ENCODE measurements at places on chromosomes 6 and 20.

GRCh38 chr6:121897337-121897760 lies 461.9 kb downstream of the GJA1 start:
- no peak for DNase-seq

GRCh38 chr6:12289365-12289919 lies 719 bp upstream of the EDN1 start:
- DNase-seq = peak; percentile 69

GRCh38 chr6:30500421-30501355 lies 11.4 kb downstream of the HLA-E start:
- no peak for DNase-seq

GRCh38 chr6:160767647-160768019 lies 65.6 kb downstream of the PLG start:
- no peak for DNase-seq

GRCh38 chr20:34753706-34754461 lies 49.7 kb downstream of the TP53INP2 start:
- no peak for DNase-seq

GRCh38 chr20:16123623-16124022 lies 449.6 kb downstream of the KIF16B start:
- peak; percentile 11 for DNase-seq

DNA sequence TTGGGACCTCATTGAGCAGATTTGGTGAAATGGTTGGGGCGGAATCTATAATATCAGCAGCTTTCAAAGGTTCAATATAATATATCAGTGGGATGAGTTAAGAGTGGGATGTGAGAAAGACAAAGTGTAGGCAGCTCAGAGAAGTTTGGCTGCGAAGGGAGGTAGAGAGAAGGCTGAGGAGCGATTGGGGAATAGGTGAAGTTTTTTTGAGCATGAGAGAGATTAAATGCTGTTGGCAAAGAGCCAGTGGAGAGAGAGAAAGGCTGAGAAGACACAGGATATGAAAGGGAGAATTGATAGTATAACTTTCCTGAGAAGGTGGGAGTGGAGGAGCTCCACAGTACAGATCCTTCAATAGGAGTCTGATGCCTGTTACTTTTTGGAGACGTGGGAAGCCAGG lies 12.1 kb upstream of the SERINC3 start:
- no peak for DNase-seq

- no peak for DNase-seq
Observed at GRCh38 chr6:41642090-41642959, 4.1 kb downstream of the MDFI start.

DNA sequence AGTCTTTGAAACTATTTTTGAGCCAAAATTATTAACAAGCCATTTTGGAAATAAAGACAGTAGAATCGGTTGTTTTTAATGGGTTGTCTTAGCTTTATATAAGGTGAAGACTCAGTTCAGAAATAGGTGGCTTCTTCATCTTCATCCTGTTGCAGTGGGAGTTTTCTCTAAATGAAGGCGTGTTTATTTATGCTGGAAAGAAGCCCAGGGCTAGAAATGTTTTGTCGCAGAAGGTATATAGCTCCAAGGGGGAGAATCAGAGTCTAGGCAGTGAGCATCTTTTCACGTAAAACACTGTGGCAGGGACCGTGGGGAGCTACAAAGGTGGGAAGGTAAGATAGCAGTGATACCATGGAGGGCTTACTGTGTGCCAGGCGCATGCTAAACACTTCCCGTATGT lies 34.3 kb downstream of the FARS2 start:
- DNase-seq = no peak

GRCh38 chr6:87968435-87969278 lies 79.0 kb upstream of the SPACA1 start:
- no peak for DNase-seq

- peak; percentile 82 for DNase-seq
Observed at GRCh38 chr6:105596284-105596755, 193.4 kb upstream of the PREP start.

DNA sequence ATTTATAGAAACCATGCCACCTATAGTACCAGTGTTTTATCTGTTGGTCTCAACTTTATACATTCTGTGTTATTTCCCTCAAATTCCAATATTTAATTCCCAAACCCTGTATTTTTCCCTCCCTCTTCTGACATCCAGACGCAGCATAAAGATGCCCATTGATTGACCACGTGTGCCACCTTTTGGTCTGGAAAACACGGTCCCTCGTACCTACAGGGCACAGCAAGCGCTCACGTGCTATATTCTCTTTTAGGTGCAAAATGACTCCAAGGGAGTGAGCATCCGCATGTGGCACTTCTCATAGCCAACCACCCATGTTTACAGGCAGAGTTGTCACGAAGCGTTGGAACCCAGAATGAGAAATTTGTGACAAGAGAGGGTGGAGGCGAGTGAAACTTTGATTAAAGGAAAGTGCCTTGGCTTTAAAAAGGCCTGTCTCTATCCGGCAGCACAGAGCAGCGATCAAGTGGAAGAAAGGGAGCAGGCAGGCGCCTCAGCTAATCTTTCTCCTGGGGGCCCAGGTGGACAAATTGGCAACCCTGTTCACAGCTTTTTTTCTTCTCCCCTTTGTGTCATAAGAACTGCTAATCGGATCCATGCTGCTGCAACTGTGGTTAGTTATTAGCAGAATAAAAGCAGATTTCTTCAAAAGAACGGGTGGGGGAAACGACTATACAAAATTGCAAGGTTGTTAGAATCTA lies 225.9 kb downstream of the TMEM242 start:
- DNase-seq = no peak

- DNase-seq = no peak
Observed at GRCh38 chr20:20743511-20744169, 31.2 kb upstream of the RALGAPA2 start.

DNA sequence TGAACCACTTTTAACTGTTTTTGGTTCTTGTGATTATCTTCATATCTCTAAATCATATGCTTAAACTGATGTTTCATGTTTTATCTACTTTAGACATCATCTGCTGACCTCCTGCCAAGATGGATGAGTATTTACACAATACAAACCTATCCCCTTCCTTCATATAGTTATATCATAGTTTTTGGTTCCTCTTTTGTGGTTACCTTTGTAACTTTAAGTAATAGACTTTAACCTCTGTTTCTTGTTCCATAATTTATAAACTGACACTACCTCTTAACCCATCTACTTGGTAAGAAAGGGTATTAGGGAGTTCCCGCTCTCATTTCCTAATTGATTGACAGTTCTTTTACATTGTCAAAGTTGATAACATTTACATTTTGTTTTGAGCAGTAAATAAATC lies 11.9 kb downstream of the PCMT1 start:
- DNase-seq = no peak

DNA sequence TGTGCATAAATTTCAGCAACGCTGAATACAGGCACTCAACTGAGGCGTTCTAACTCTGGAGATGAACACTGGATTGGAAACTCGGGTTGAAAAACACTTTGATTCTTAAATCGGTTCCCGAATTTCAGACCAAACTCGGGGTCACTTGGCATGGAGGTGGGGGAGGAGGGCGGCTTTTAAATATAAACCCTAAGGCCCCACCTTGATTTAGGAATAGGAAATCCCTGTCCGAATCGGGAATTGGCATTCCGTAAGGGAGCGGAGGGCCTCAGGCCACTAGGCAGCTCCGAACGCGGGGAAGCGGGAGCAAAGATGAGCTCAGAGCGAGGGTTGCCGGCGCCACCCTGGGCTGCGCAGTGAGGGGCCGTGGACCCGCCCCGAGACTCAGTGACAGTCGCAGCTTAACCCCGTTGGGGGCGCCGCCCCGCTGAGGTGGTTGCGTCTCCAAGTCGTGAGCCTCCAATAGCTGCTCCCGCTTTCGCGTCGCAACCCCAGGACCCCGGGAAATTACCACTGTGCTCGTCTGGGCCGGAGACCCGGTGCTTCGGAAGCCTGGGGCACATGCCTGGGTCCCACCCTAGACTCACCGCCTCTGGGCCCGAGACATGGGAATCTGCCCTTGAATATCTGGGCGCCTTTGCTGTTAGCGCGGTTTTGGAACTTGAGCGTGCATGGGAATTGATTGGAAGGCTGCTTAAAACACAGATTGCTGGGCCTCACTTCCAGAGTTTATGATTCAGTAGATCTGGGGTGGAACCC lies 4.6 kb upstream of the SIM1 start:
- no peak for DNase-seq

GRCh38 chr6:22579439-22579838 lies 10.1 kb downstream of the HDGFL1 start:
- DNase-seq = no peak
